Left cardiac atrium (tissue), 4 donors: ENCODE measurements at places on chromosomes 2 and 18. TPM values are rescaled to one million over a fixed set of nuclear protein-coding genes. Genes with fewer than 3 reads are reported as not detected.

- DNase-seq, result no peak
Observed at GRCh38 chr18:11521853-11522252, 87.5 kb upstream of the SLC35G4 start.

DNA sequence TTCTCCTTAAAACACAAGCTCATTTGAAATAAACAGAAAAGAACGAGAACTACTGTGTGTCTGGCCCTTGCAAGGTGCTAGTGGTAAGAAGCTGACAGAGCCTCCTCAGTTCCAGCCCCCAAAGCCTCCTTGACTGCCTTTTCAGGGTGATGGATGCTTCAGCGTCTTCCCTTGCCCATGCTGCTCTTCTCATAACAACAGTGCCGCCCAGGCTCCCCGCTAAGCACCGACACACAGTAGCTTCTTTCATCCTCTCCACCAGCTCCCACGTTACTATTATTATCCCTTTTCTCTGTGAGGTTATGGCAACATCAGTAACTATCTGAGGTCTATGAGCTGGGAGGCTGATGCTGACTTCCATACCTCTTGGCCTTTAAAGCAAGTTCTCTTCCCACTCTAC is 418.6 kb downstream of the TSN start:
- no peak for DNase-seq

GRCh38 chr2:96389736-96390135 is 54.2 kb downstream of the NCAPH start:
- DNase-seq, result no peak

- DNase-seq, result no peak
Observed at GRCh38 chr18:10681581-10682367, 155.9 kb downstream of the NAPG start.

GRCh38 chr2:204849892-204850291 is 304.6 kb downstream of the PARD3B start:
- no peak for DNase-seq

DNA sequence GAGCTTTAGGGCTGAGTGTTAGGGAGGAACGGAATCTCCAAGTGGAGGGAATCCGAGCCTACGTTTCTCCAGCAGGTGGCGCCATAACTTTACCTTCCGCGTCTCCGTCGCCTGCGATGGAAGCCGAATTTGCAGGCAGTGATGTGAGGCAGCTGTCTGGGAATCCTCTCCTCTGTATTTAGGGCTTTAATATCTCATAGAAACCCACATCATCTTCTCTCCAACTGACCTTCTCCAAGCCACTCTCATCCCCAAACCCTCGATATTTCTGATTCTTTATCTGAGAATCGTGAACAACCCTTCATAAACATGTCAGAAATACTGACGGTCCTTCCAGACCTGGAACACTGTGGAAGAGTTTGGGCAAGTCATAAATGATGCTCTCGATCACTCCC is 27.5 kb downstream of the SIX2 start:
- DNase-seq, result peak; percentile 81

DNA sequence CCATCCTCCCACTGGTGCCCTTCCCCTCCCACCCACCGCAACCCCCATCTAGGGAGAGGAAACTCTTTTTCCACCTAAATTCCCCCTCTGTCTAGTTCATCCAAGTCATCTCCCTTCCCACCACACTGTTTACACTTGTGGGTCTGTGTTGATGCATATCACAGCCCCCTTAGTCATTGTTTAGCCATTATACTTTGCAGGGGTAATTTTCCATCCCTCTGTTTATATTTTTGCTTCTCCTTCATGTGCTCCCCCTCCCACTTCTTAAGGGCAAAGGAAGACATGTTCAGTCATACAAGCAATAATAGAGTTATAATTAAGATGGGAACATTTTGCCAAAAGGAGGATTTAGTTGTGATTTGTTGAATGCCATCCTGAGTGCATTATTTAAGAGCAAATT is 187.8 kb upstream of the TNP1 start:
- DNase-seq, result no peak

- no peak for DNase-seq
Observed at GRCh38 chr18:59861963-59862819, 37.6 kb upstream of the PMAIP1 start.

DNA sequence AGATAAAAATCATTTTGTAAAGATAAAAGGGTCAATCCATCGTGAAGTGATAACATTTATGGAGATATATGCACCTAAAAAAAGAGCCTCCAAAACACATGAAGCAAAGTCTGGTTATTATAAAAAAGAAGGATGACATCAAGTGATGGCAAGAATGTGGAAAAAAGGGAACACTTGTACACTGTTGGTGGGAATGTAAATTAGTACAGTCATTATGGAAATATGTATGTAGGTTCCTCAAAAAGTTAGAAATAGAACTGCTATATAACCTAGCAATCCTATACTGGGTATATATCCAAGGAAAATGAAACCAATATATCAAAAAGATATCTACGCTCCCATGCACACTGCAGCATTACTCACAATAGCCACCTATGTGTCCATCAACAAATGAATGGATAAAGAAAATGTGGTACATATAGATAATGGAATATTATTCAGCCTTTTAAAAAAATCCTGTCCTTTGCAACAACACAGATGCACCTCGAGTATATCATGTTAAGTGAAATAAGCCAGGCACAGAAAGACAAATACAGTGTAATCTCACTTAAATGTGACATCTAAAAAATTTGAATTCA is 28.9 kb downstream of the ABCB11 start:
- no peak for DNase-seq

DNA sequence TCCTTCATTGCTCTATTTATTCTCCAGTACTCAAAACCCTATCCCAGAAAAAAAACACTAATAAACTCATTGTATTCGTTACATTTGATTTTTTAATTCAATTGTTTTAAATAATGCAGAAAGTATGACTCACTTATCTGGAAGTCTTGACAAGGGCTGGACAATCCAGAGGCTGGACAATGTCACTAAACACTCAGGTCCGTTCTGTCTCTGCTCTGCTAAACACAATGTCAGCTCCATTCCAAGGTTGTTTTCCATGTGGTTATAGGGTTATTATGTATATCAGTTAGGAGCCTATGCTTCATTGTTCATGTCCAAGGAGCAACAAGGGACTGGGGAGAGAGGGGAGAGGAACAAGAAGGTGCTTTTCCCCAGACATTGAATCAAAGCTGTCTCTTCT is 125.5 kb downstream of the IRS1 start:
- no peak for DNase-seq

GRCh38 chr18:66749481-66750035 is 145.7 kb upstream of the CDH19 start:
- DNase-seq, result no peak

DNA sequence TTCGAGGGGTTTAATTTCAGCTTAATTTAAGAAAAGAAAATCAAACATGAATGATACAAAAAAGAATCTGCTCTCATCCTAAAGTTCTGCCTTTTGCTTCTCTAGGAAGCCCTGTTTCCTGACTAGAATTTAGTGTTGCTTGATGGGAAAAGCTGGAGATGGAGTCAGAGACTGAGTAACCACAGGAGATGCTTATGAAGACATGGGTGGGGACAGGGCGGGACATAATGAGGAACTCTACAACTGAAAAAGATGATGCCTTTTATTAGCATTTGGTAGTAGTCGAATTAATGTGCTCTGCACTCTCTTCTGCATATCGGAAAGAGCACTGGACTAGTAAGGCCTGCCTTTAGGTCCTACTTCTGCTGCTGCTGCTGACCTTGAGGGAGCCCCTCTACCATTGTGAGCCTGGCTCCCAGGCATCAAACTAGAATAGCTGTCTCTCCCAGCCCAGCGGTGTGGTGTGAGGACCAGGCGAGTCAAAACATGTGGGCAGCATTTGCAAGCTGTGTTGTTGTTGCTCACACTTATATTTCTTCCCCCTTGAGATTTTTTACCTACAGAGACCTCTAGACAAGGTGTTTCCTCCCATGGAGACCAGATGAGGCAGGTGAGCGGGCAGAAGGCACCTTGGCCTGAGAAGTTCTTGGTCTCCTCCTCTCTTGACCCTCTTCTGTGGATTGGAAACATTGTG is 61.5 kb downstream of the INPP4A start:
- no peak for DNase-seq

DNA sequence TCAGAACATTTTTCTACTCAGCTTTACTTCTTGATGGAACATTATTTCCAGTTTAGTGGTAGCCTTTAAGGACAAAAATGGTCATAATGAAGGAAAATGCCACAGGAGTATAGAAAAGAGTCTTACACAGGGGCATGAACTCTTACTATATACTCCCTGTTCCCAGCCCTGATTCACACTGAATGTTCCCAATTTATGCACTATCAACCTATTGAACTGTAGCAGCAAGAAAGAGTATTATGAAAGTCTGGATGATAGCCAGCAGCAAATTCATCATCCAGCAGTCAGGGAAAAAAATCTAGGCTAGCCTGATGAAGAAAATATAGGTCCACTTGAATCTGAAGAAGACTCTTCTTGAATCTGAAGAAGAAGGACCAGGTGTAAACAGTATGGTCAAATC is 1170.3 kb upstream of the CHAC2 start:
- DNase-seq, result no peak

GRCh38 chr18:44638034-44638540 is 42.6 kb upstream of the SETBP1 start:
- no peak for DNase-seq

GRCh38 chr2:32745675-32746074 is 117.8 kb downstream of the TTC27 start:
- DNase-seq, result no peak

DNA sequence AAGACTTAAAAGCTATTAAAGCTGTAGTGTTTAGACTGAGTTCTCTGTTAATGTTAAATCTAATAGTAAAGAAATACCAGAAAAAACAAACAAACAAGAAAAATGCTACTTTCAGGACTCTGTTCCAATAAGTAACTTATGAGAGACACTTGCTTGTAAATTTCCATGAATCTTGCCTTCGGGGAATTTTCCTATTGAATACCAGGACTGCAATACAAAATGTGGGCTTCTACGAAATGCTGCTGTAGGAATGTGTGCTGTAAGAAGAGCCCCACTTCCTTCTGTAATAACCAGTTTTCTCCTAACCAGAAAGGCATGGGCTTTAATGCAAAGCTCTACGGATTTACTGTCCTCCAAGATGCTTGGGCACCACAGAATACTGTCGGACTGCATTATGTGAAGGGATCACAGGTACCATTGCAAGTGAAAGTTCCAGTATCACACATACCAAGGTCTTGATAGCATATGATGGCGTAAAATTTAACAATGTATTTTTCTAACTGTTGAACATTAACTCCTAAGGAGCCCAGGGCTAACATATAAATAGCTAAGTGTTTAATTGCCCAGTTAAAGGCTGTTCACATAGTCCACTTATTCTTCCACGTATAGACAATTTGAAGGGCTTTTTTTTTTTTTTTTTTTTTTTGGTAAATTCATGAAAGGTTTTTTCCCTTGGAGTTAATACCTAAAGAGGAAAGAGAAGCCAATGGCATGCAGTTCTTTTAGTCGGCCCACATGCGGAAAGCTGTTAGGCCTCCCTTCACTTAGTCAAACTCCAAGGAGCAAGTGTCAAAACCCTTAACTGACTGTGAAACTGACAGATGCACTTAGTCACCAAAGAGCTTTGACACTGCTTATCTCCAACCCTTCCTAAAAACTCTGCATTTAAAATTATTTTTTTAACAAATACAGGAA is 564.0 kb upstream of the POU3F3 start:
- no peak for DNase-seq

DNA sequence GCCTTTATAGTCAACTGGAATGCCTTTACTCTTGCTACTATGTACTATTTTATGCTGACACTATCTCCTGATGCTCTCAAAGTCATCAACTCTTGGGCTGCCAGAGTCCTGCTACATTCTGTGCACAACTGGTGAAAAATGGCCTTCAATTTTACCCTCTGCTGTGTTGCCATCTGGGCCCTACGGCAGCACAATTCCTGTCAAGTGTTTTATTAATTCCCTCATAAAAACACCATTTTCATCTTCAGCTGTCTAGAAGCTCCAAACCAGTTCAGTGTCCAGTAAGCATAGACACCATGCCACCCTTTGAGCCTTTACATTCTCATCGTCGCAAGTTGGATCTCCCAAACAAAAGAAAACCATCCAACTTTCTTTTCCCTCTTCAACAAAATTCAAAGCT is 26.5 kb downstream of the CALCRL start:
- no peak for DNase-seq

GRCh38 chr18:74066018-74066417 is 81.6 kb downstream of the FBXO15 start:
- DNase-seq, result no peak

- no peak for DNase-seq
Observed at GRCh38 chr2:4381049-4381448, 677.7 kb downstream of the DCDC2C start.

GRCh38 chr18:46821856-46822711 is 65.2 kb upstream of the ST8SIA5 start:
- DNase-seq, result no peak

DNA sequence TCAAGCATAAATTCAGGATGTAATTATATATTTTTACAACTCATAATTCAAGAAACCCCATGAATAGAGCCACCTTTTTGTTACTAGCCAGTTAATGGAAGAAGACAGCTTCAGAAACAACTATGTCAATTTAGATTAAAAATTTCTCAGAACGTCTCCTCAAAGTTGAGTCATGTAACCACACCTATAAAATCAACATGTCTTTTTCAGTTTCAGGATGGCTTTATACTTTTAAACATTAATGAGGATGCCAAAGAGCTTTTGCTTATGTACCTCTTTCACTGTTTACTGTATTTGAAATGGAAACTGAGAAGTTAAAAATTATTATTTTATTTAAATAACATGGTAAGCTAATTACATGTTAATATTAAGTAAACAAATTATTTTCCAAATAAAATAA is 280.1 kb downstream of the PTH2R start:
- no peak for DNase-seq

- no peak for DNase-seq
Observed at GRCh38 chr2:100241236-100241635, 81.1 kb downstream of the LONRF2 start.

GRCh38 chr2:30414961-30415360 is 32.1 kb upstream of the LCLAT1 start:
- no peak for DNase-seq

DNA sequence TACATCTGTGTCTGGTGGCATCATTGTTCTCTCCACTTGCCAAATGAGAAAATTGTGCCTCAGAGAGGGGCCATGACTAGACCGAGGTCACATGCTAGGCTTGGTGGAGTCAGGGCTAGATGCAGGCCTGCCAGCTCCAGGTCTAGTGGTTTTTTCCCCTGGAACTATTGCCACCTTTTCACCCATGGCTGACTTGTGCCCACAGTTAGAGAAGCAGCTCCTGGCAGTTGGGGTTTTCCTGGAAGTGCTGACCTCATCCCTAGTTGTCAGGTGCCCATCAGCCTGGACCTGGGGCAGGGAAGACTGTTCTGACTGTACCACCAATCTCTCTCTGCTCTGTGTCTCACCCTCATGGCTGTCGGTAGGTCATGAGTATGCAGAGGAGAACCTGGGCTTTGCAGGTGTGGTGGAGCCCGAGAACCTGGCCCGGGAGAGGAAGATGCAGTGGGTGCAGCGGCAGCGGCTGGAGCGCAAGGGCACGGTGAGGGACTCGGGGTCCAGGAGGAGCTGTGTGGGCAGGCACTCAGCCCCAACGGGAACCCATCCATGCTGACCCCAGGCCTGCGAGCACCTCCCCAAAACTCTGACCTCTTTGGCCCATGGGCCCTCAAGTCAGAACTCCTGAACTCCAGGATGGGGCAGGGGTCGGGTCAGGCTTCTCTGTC is 12.4 kb upstream of the CATIP start:
- DNase-seq, result no peak

ATF2 gene
- total RNA-seq, result 32.1 TPM

MYCN gene
- 0.73 TPM for total RNA-seq

ANTXR1 gene
- 38.4 TPM for total RNA-seq

KCNG2 gene
- total RNA-seq, result 0.15 TPM

NGEF gene
- total RNA-seq, result 1.6 TPM

SKA1 gene
- 0.21 TPM for total RNA-seq

GAREM1 gene
- 12.7 TPM for total RNA-seq

XDH gene
- 0.03 TPM for total RNA-seq

REEP1 gene
- total RNA-seq, result 15.7 TPM
